SW 1271 (cell line): ENCODE measurements at places on chromosomes 1 and 21.

- peak; percentile 88 for DNase-seq
These were observed 384 bp upstream of the SMG7 start for GRCh38 chr1:183471743-183472487.

GRCh38 chr21:41759214-41759840, 7.5 kb downstream of the RIPK4 start:
- DNase-seq, result no peak

DNA sequence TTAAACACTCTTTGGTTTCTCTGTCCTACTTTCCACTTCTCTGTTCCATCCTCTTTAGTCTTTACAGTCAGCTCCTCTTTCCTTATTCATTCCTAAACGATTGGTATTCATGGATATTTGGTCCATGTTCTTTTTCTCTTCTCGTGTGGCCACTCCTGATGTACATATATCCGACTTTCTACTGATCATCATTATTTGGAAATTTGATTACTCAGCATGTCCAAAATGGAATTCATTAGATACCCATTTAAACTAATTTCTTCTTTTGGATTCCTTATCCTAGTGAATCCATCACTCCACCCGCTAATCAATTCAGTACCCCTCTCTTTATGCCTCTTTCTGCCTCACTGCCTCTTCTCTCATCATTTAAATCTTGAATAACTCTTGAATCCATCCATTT, 43.8 kb upstream of the TNFSF18 start:
- no peak for DNase-seq

DNA sequence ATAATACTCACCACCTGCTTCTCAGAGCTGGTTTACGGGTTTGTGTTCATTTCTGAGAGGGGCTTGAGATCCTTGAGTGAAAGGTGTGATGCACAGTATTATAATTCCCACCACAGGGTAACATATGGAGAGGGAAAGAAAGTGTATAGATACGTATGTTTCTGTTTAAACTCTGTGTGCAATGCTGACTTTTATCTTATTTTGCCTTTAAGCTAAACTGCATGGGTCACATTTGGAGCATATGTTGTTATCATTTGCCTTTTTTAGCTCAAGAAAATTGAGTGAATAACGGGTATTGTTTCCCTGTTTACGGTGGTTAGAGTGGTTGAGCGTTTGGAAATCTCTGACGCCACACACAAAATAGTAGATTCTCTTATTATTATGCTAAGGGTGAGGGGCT, 191.1 kb upstream of the NFIA start:
- DNase-seq, result no peak

GRCh38 chr1:23558140-23558871, 995 bp downstream of the ID3 start:
- DNase-seq, result peak; percentile 64

DNA sequence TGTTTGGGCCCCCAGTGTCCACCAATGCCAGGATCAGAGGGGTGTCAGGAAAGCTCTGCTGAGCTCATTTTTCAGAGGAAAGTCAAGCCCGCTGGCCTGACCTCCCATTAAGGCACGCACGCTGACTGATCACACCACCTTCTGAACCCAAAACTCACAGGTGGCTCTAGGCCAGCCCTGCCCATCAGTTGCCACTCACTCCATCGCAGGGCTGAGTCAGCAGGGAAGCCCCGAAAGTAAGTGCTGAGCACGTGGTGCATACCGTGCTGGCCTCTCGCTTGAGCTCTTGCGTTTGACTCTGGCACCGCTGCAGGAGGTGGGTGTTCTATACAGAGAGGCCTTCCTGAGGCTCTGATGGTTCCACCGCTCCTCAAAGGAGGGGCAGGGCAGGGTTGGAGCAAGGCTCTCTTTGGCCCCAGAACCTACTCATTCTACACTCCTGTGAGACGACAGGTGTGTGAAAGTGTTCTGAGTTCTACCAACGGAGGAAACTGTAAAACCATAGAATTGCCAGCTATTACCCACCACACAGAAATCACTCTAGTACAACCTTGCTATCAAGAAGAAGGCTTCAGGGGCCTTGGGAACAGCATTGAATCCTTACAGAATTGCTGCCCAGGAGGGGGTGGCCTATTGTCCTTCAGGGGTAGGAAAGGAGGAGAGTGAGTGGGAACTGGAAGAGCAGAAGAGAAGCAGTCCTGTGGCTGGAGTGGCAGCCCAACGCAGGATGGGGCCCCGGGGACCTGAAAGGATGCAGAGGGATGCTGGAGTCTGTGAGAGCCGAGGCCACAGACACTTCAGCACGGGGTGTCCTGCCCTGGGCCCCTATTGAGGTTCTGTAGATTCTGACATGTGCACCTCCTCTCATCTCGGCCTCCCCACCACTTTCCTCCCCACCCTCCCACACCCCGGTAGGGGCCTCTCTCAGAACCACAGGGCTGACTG, 214.7 kb upstream of the EDN2 start:
- no peak for DNase-seq

GRCh38 chr1:94648225-94649007, 106.9 kb upstream of the F3 start:
- DNase-seq, result no peak

- DNase-seq, result no peak
These were observed 67.3 kb downstream of the VAV3 start for GRCh38 chr1:107897438-107898345.

DNA sequence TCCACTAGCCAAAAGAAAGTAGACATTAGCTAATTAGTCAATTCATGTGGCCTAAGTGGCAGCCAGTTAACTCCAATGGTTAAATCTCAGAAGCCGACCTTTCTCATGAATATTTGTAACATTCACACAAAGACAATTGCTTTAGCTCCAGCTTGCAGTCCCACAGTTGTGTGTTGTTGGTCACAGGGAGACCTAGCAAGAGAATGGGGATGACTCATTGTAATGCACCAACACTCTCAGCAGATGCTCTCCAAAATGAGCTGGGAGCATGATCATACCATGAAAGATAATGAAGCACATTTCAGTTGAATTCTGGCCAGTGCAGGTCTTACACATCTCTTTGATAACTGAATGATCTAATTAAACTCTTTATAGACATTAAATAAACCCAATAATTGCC, 160.4 kb downstream of the HLX start:
- no peak for DNase-seq

DNA sequence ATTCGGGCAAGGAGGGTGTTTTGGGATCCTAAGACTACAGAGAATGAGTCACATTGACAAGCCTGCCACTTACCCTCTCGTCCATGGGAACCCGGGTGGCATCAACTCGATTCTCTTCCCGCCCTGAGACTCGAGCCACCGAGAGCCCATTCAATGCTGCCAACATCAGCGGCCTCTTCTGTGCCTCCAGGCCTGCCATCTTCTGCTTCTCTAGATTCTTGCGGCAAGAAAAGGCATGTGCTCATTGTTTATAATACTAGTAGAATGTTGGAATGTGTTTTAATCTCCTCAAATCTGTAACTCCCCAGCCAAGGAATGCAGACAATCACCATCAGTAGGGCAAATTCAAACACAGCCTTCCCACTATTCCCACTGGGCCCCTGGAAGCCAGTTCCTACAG, 96.9 kb downstream of the SMYD2 start:
- no peak for DNase-seq

DNA sequence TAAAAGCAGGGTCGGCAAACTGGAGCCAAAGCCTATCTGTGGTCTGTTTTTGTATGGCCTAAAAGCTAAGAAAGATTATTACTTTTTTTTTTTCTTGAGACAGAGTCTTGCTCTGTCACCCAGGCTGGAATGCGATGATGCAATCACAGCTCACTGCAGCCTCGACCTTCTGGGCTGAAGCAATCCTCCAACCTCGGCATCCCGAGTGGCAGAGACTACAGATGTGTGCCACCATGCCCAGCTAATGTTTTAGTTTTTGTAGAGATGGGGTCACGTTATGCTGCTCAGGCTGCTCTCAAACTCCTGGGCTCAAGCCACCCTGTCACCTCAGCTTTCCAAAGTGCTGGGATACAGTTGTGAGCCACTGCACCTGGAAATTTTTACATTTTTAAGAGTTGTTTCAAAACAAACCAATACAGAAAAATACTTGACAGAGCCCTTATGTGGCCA, 6.5 kb upstream of the GLRX2 start:
- no peak for DNase-seq

GRCh38 chr1:55786396-55786795, 571.2 kb upstream of the USP24 start:
- DNase-seq, result no peak

GRCh38 chr1:21857840-21858670, 46.0 kb downstream of the LDLRAD2 start:
- DNase-seq, result no peak

DNA sequence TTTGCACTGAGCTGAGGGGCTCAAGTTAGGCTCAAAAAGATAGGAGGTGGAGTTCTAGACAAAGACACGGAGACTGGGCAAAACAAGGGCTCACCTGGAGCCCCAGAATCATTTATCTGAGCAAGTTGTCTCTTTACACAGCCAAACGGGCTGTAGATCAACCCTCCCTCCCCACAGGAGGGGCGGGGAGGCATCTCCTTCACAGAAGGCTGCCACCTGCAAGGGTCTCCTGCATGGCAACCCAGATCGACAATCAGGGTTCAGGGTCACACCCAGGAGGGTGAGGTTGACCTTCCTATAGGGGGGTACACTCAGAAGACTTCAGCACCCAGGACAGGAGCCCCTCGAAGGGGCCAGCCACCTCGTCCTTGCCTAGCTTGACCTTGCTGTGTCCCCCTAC, 84.0 kb downstream of the CD247 start:
- DNase-seq, result no peak

DNA sequence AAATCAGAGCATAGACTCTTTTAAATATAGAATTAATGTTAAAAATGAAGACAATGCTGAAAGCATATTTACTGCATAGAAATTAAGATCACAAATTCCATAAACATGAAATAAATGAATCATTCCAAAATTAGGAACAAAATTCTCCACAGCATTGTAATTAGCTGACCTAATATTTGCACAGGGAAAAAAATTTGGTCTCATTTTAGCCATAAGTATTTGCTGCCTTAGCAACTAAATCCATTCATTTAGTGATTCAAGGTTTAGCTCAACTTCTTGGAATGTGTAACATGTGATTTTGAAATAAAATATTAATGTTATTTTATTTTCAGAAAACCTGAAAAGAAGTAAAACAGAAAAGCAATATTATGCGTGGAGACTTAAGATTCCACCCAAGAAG, 25.5 kb downstream of the ADAMTS5 start:
- DNase-seq, result no peak

DNA sequence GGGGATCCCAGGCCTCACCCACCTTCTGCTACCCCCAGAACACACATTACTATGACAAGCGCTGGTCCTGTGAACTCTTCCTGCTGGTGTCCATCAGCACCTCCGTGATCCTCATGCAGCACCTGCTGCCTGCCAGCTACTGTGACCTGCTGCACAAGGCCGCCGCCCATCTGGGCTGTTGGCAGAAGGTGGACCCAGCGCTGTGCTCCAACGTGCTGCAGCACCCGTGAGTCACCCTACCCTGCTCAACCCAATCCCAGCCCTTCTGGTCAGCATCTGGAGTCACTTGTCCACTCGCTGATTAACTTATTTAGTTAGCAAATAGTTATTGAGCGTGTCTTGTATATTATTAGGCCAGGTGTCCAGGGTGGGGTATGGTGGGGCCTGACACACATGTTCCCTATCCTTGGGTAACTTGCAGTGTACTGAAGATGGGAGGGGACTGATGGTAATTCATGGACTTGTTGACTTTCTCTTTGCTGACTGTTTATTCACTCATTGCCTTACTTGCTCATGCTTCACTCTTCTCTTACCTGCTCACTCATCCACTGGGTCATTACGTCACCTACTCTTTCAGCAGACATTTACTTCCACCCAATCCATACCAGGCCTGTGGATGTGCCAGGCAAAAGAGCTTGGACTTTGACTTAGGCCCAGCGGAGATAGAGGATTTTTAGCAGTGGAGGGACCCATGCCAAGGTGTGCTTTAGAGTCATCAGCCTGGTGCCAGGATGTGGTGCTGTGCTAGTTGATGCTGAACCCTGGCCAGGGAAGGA, 12.9 kb upstream of the KPNA6 start:
- DNase-seq, result no peak

DNA sequence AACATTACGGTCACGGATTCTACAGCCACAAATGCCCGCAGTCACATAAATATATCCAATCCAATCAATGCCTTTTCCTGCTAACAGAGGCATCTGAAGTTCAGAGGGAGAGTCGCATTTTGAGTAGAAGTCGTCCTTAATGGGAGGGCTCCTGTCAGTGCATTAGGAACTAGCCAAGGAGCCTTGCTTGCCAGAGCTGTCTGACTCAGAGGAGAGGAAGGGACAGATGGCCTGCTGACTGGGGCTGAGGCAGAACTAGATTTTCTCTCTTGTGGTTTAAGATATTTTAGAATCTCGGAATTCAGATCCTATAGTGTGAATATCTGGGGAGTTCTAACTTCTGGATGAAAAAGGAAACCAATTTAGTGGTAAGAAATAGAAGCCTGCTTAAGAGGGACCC, 10.6 kb downstream of the XKR8 start:
- DNase-seq, result no peak
